ENCODE measurements at places on chromosomes 13 and 19.
A peak's percentile ranks its signal among the peaks of the same experiment; 100 is the strongest.

- no peaks in the 10 kb centered on the region for H3K27me3 ChIP-seq
- H3K27ac ChIP-seq, result no peak overlapping the region
- no peaks in the 10 kb centered on the region for H3K36me3 ChIP-seq
- no peak overlapping the region for H3K4me3 ChIP-seq
- no peaks in the 10 kb centered on the region for H3K4me1 ChIP-seq
Measured at GRCh38 chr13:64414381-64414780, 2815.8 kb downstream of the PCDH9 start.

- H3K4me1 ChIP-seq, result no peaks in the 10 kb centered on the region
- H3K27me3 ChIP-seq, result no peaks in the 10 kb centered on the region
- no peak overlapping the region for H3K4me3 ChIP-seq
- peaks cover 3% of the 10 kb centered on the region for H3K36me3 ChIP-seq
Measured at GRCh38 chr19:23439623-23440022, 44.4 kb upstream of the ZNF91 start.

- no peak overlapping the region for H3K27ac ChIP-seq
- H3K36me3 ChIP-seq, result no peaks in the 10 kb centered on the region
- DNase-seq, result no peak
- peaks cover 3% of the 10 kb centered on the region for H3K27me3 ChIP-seq
- no peak overlapping the region for H3K4me3 ChIP-seq
Measured at GRCh38 chr13:26656919-26657318, 99.4 kb downstream of the WASF3 start.

GRCh38 chr13:33279414-33280278 is 5.9 kb downstream of the STARD13 start:
- H3K4me1 ChIP-seq, result no peaks in the 10 kb centered on the region
- peaks cover 15% of the 10 kb centered on the region for H3K27me3 ChIP-seq
- no peaks in the 10 kb centered on the region for H3K36me3 ChIP-seq
- H3K27ac ChIP-seq, result no peak overlapping the region
- DNase-seq, result no peak

- H3K36me3 ChIP-seq, result peaks cover 8% of the 10 kb centered on the region
- peak overlapping the region; percentile 92 for H3K27ac ChIP-seq
- H3K27me3 ChIP-seq, result no peaks in the 10 kb centered on the region
- DNase-seq, result peak; percentile 49
- H3K4me3 ChIP-seq, result peak overlapping the region; percentile 90
Measured at GRCh38 chr19:40716031-40716481, 630 bp downstream of the COQ8B start.

DNA sequence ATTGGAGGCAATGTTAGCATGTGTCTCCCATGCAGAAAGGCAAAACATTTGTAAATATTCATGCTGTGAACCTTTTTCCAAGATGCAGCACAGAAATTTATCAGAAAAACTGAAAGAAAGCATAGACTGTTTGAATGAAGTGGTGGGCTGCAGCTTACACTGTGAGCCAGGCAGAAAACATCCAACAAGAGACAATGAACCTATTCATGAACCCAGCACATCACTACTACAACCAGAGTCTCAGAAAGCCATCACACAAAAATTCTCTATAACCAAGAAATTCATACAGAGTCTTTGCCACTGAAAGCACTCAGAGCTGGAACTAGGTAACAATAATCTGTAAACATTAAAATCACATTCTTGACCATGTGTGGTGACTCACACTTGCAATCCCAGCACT is 448.9 kb downstream of the UQCRFS1 start:
- no peaks in the 10 kb centered on the region for H3K36me3 ChIP-seq
- H3K4me3 ChIP-seq, result no peak overlapping the region
- no peak overlapping the region for H3K27ac ChIP-seq
- no peaks in the 10 kb centered on the region for H3K27me3 ChIP-seq
- no peaks in the 10 kb centered on the region for H3K4me1 ChIP-seq

GRCh38 chr13:28401303-28402056 is 93.4 kb downstream of the FLT1 start:
- DNase-seq, result no peak
- no peak overlapping the region for H3K4me3 ChIP-seq
- no peak overlapping the region for H3K27ac ChIP-seq
- no peaks in the 10 kb centered on the region for H3K36me3 ChIP-seq

GRCh38 chr13:73833325-73834070 is 300.7 kb downstream of the KLF12 start:
- H3K4me1 ChIP-seq, result peaks cover 12% of the 10 kb centered on the region
- no peak for DNase-seq
- no peak overlapping the region for H3K27ac ChIP-seq
- H3K36me3 ChIP-seq, result peaks cover 2% of the 10 kb centered on the region
- H3K4me3 ChIP-seq, result no peak overlapping the region
- no peaks in the 10 kb centered on the region for H3K27me3 ChIP-seq

All from activated naive CD8-positive, alpha-beta T cell treated with anti-CD3 and anti-CD28 coated beads, Interleukin-2, amount 10 ng/mL, durations not matched to agents 7 days and 5 days (primary cell).